T-helper 1 cell (primary cell): ENCODE measurements at places on chromosomes 3 and 15.

DNA sequence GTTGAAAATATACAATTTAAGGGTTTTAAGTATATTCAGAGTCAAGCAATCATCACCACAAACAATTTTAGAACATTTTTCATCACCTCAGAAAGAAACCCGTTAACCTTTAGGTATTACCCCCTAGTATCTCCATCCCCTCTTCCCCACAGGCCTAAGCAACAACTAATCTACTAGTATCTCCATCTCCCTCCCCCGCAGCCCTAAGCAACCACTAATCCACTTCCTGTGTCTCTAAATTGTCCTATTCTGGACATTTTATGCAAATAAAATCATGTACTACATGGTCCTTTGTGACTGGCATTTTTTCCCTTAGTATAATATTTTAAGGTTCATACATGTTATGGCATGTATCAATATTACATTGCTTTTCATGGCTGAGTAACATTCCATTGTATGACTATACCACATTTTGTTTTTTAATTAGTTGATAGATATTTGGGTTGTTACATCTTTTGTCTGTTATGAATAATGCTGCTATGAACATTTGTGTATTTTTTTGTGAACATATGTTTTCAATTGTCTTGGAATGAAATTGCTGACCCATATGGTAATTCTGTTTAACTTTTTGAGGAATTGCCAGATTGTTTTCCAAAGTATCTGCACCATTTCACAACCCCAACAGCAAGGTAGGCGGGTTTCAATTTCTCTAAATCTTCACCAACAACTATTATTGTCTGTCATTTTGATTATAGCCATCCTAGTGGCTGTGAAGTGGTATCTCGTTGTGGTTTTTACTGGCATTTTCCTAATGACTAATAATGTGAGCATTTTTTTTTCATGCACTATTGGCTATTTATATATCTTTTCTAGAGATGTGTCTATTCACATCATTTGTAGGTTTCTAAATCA, 215.6 kb upstream of the CD96 start:
- DNase-seq: no peak

DNA sequence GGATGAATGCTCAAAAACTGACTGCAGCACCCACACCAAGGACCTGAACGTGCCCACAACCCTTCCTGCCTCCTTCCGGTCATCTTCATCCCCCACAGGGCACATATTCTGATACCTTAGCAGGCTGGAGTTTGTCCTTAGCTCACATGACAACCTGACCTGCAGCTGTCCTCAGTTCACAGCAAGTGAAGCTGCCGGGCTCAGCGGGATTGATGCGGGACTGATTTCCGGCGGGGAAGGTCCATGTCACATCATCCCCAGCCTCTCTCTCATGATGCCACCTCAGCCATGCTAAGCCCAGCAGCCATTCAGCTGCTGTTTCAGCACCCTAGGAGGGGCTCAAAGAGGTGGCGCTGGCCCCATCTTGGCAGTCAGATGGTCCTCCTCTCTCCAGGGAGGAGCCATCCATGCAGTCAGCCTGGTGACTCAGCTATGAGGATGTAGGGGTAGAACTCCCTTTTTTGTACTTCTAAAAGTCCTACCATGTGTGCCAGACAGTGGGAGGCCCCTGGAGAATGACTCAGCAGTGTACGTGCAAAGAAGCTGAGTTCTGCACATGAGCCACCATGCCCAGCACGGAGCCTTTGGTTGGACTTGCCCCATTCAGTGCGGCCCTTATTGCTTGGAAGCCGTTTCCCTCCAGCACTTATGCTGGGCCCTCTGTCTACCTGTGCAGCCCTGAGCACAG, 9.5 kb downstream of the CA12 start:
- no peak for DNase-seq

DNA sequence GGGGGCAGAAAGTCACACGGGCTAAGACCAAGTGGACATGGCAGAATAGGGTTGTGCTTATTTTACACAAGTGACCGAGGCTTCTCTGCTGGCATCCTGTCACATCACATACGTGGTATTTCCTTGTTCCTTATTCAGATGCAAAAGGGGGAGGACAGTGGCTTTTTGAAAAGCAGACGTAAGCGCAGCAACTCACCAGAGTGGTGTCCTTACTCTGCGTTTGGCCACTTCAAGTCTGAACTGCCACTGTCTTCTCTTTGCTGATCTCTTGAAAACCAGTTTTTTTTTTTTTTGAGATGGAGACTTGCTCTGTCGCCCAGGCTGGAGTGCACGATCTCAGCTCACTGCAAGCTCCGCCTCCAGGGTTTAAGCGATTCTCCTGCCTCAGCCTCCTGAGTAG, 113.2 kb downstream of the SOX2 start:
- no peak for DNase-seq

- no peak for DNase-seq
Measured at GRCh38 chr3:26559227-26559626, 63.3 kb upstream of the LRRC3B start.

- DNase-seq: no peak
Measured at GRCh38 chr3:134034005-134034785, 4.5 kb upstream of the SLCO2A1 start.

DNA sequence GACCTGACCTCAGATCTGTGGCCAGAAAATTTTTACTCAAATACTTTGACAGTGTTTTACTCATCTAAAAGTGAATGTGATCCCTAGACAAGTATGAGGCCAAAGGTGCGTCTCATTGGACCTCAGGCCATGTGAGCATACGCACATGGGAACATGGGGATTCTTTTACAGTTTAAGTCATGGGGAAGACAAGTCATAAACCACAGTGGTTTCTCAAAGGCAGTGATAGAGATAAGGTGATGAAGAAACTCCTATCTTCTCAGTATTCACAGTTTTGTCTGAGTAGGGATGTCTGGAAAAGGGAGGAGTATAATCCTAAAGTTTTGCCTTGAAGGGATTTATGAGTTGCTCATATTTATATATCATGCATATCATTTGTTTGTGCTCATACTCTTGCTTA, 173.8 kb downstream of the FNDC3B start:
- DNase-seq: no peak

DNA sequence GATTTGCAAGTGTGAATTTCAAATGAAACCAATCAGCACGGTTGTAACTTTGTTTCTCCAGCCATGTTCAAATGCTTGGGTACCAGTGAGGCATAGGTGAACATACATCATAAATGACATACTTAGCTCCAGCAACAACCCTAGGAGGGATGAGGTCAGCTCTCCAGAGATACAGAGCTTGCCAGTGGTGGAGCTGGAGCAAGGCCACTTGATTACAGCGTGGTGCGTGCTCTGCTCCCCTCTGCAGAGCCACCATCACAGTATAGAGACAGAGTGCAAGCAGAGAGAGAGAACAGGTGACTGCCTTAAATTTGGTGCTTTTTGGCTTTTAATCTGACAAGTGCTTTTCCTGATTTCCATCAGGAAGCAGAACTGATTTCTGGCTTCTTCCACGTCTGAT, 275.1 kb downstream of the PDZRN3 start:
- no peak for DNase-seq

DNA sequence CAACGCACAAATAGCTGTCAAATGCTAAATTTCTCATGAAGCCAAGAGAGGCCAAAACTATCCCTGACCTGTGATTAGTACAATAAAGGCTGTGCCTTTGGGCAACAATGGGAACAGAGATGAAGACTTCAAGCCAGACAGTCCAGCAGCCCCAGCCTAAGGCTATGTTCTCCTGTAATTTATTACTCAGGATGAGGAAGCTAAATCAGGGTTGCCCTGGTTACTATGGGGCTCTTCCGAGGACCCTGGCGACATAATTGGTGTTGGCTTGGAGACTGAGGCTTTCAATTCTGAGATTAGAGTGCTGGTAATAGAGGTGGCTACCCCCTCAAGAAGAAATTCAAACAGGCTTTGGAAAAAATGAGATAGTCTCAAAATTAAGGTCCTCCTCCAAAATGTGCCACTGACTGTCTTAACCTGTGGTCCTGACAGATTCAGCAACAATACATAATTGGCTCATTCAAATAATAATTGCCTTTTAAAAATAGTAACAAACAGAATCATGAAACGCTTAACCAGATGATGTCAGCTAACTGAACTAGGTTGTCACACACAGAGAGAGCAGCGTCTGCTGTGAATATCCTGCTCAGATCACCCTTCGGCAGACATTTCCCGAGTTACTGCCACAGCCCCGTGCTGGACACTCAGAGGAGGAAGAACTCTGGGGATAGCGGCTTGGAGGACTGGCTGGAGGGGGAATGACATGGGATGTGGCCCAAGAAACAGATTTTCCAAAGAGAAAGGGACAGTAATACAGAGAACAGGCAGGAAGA, 43.0 kb downstream of the NSMCE3 start:
- DNase-seq: no peak

GRCh38 chr15:58249646-58250312, 111.6 kb downstream of the AQP9 start:
- no peak for DNase-seq

GRCh38 chr3:10400050-10400748, 79.3 kb upstream of the SEC13 start:
- DNase-seq: no peak

GRCh38 chr3:26621906-26622620, 509 bp upstream of the LRRC3B start:
- no peak for DNase-seq

- DNase-seq: no peak
Measured at GRCh38 chr3:133038089-133038730, at the start of gene TMEM108. Gene TMEM108, plus strand, starts transcription at chr3:133038391.

GRCh38 chr3:23691357-23691895, 114.3 kb upstream of the UBE2E1 start:
- no peak for DNase-seq

DNA sequence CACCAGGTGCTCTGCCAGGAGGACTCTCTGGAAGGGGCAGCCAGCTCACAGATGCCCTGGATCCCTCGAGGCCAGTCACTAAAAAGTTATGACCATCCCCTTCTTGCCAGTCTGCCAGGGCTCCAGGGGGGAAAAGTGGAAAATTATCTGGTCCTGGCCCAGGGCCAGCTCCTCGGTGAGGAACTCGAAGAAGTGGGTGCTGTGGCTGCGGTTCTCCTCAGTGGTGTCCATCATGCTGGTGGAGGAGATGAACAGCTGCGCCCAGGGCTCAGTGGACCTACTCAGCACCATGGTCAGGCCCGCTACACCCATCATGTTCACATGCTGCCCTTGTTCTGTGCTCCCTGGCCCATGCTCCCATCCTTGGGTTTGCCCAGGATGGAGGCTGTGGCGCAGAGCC, 19.2 kb downstream of the EXOG start:
- DNase-seq: no peak

- DNase-seq: no peak
Measured at GRCh38 chr3:133123636-133124035, 85.4 kb downstream of the TMEM108 start.

DNA sequence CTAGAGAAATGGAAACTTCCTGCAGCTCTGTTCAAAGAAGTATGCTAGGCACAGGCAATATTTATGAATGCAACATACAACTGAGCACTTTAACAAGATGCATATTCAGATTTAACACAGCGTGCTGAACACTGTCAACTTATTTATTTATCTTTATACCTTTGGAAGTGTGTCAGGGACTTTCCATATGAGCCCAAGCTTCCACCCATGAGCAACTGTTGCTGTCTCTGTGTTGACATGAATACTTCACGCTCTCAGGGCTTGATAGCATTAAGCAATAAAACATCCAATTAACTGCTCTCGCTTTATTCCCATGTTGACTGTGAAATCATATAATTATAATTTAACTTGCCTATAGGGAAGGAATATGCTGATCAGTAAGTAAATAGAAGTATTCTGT, 116.6 kb upstream of the ROBO1 start:
- DNase-seq: no peak
